ENCODE measurements at places on chromosomes 5 and 9.

DNA sequence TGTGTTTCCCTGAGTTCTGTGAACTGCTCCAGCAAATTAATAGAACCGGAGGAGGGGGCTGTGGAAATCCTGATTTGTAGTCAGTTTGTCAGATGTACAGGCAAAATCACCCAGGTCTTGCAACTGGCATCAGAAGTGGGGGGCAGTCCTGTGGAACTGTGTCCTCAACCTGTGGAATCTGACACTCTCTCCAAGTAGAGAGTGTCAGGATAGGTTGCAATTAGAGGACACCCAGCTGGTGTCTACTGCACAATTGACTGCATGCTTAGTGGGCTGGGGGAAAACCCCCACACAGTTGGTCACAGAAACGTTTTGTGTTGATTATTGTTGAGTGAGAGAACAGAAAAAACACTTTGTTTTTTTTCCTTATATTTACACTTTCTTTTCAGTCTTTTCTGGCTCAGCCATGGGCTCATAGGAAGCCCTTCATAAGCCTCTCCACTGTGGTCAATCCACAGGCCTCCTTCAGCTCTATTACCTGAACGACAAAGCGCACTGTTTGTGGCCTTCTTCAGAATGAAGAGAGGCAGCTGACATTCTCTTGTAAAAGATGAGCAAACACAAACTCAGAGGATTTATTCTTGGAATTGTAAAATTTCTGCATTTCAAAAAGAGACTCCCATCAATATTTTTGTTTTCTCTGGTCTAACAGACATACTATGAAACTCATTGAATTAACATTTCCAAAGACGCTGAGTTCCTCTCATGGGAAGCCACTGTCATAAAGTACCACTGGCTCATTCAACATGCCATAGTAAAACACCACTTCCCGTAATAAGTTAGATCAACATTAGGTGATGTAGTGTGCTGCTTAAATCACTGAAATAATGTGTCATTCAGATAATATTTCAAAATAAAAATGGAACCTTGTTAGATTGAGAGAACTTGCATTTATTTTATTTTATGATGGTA is 348.9 kb upstream of the RFX3 start:
- H3K4me3 ChIP-seq: no peak overlapping the region
- DNase-seq: no peak
- H3K36me3 ChIP-seq: no peaks in the 10 kb centered on the region
- H3K27me3 ChIP-seq: no peaks in the 10 kb centered on the region
- H3K27ac ChIP-seq: no peak overlapping the region

DNA sequence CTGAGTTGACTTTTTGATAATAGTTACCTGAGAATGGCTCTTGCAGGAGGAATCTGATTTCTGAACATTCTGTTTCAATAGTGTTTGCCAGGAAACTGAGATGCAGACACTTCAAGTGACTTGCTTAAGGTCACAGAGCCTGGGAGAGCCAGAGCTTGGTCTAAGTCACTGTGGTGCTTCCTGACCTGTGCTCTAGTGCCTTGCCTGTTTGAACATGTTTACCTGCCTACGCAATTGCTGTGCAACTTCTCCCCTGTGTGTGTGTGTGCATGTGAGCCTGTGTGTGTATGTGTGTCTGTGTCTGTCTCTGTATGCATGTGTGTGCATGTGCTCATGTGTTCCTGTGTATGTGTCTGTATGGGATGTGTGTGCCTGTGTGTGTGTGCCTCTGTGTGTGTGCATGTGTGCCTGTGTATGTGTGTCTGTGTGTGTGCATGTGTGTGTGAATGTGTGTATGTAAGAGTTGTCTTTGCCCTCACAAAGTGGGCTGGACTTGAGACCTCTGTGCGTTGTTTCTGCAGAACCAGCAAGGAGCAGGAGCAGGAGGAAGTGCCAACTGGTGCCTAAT is 185.8 kb downstream of the GADD45G start:
- DNase-seq: no peak
- H3K4me1 ChIP-seq: peaks cover 2% of the 10 kb centered on the region
- no peak overlapping the region for H3K4me3 ChIP-seq
- no peaks in the 10 kb centered on the region for H3K36me3 ChIP-seq
- no peak overlapping the region for H3K27ac ChIP-seq

DNA sequence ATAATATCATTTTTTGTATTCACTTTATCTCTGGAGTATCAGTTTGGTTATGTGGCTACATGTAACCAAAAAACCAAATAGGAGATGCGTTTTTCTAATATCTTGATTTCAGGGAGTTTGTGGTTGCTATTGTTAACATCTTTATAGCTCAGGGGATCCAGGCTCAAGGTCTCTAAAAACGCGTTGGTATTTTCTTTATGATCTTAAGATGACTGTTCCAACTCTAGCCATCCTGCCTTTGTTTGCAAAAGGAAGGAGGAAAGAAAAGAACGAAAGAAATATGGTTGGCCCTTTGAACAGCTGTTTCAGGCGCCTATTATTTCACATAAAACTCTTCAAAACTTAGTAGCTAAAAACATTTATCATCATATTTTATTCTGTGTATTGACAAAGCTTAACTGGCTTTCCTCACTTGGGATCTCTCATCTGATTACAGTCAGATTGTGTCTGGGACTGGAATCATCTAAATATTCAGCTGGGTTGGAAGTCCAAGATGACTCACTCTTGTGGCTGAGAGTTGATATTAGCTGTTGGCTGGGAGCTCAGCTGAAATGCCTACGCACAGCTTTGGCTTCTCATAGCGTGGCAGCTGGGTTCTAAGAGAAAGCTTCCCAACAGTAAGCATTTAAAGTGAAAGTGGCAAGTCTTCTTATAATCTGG is 60.1 kb downstream of the FAM174A start:
- H3K27ac ChIP-seq: no peak overlapping the region
- H3K27me3 ChIP-seq: no peaks in the 10 kb centered on the region
- H3K4me3 ChIP-seq: no peak overlapping the region
- no peaks in the 10 kb centered on the region for H3K36me3 ChIP-seq
- no peak for DNase-seq

DNA sequence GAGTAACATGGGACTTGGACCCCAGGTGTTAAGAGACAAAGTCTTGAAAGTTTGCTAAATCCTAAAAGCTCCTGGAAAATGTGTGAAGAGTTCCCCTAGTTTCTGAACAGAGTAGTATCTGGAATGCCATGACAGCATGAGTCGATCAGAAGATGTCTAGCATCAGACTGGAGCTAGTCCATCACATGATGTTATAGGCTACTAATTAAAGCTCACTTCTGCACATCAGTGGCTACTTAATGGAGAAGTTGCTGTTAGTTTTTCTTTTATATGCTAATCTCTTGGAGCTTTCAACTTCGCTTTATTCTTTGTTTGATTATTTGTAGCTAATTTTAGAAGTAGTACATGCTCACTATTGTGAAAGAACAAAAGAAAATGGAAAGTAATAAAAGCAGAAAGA is 471.3 kb upstream of the KLF4 start:
- no peak for DNase-seq
- no peak overlapping the region for H3K27ac ChIP-seq
- no peaks in the 10 kb centered on the region for H3K4me1 ChIP-seq

GRCh38 chr5:56734091-56734694 is 81.2 kb upstream of the MAP3K1 start:
- H3K4me1 ChIP-seq: peaks cover 32% of the 10 kb centered on the region
- no peak overlapping the region for H3K4me3 ChIP-seq
- H3K27ac ChIP-seq: no peak overlapping the region

DNA sequence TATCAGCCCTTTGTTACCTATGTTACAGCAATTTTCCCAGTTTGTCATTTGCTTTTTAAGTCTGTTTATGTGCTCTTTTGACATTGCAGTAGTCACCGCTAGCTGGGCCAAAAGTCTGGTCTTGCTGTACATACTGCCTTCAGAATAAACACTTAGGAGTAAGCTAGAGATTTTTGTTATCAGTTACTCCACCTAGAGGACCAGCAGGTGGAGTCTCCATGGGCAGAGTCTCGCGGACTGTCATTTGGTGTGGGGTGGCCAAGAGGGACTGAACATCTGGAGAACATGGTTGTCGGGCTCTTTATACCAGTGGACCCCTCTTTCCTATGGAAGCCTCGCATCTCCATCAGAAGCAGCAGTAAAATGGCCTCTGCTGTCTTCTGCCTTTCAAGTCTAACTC is 10.8 kb upstream of the MGAT1 start:
- H3K36me3 ChIP-seq: peaks cover 5% of the 10 kb centered on the region
- H3K27me3 ChIP-seq: no peaks in the 10 kb centered on the region
- peaks cover 54% of the 10 kb centered on the region for H3K4me1 ChIP-seq
- H3K4me3 ChIP-seq: no peak overlapping the region

DNA sequence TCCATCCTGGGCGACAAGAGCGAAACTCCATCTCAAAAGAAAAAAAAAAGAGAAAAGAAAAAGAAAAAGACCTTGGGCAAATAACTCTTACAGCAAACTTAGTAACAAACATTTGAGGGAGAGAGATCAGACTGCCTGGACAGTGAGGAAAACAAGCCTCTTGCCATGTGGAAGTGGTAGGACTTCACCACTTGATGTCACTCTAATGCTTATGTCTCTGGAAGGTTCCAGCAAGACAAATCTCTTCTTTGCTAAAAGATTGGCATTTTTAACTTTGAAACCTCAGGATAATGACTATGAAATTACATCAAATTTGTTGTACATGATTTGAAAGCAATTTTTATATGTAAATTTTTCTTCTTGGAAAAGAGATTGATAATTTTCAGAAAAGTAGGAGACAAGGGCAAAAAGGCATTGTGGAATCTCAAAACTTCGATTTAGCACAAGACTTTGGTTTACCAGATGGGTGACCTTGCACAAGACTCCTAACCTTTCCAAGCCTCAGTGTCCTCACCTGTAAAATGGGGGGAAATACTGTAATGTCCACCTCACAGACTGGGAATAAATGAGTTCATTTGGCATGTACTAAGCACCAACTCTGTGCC is 5.4 kb downstream of the ACTL7B start:
- no peaks in the 10 kb centered on the region for H3K4me1 ChIP-seq
- H3K4me3 ChIP-seq: no peak overlapping the region
- no peak for DNase-seq
- H3K27me3 ChIP-seq: no peaks in the 10 kb centered on the region
- no peaks in the 10 kb centered on the region for H3K36me3 ChIP-seq

GRCh38 chr9:102032614-102033013 is 294.2 kb upstream of the GRIN3A start:
- no peaks in the 10 kb centered on the region for H3K4me1 ChIP-seq
- no peaks in the 10 kb centered on the region for H3K36me3 ChIP-seq
- no peaks in the 10 kb centered on the region for H3K27me3 ChIP-seq
- no peak for DNase-seq

- no peak for DNase-seq
- no peaks in the 10 kb centered on the region for H3K27me3 ChIP-seq
- H3K4me3 ChIP-seq: no peak overlapping the region
- no peaks in the 10 kb centered on the region for H3K4me1 ChIP-seq
- H3K27ac ChIP-seq: no peak overlapping the region
Observed at GRCh38 chr5:162119801-162120200, 52.2 kb downstream of the GABRG2 start.

DNA sequence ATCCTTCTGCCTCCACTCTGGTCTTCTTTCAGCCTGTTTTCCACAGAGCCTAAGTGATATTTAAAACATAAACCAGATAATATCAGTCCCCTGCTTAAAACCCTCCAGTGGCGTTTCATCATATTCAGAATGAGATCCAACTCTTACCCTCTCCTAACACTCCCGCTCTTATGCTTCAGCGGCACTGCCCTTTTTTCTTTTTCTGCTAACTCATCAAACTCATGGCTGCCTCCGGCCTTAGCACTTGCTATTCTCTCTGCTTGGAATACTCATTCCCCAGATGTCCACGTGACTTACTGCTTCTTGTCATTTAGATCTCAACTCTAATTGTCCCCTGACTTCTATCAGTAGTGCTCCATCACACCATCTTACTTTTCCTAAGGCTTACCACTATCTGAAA is 73.6 kb downstream of the PIP5K1B start:
- H3K36me3 ChIP-seq: no peaks in the 10 kb centered on the region
- H3K27ac ChIP-seq: no peak overlapping the region
- peaks cover 7% of the 10 kb centered on the region for H3K4me1 ChIP-seq

- H3K27me3 ChIP-seq: no peaks in the 10 kb centered on the region
- H3K4me1 ChIP-seq: peaks cover 79% of the 10 kb centered on the region
- H3K36me3 ChIP-seq: peaks cover 77% of the 10 kb centered on the region
- peak overlapping the region; percentile 56 for H3K27ac ChIP-seq
- no peak for DNase-seq
Observed at GRCh38 chr9:99137225-99137624, 32.3 kb downstream of the TGFBR1 start.

DNA sequence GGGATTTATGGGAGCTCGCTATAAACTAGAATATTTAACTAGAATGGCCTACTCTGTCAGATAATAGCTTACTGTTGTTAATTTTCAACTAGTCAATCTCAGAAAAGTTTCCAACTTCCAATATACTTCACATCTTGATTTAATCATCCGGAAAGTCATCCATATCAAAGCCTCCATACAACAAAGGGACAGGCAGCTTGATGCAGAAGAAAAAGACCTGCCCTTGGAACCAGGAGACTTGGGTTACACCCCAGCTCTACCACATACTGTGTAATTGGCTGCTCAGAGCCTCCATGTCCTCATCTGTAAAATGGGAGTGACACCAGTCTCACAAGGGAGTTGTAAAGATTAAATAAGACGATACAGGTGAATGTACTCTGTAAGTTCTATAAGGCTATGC is 1.9 kb downstream of the PTPN3 start:
- H3K4me3 ChIP-seq: no peak overlapping the region
- H3K4me1 ChIP-seq: no peaks in the 10 kb centered on the region
- peaks cover 7% of the 10 kb centered on the region for H3K36me3 ChIP-seq
- DNase-seq: no peak

- H3K36me3 ChIP-seq: no peaks in the 10 kb centered on the region
- H3K27me3 ChIP-seq: no peaks in the 10 kb centered on the region
- H3K27ac ChIP-seq: no peak overlapping the region
- H3K4me1 ChIP-seq: no peaks in the 10 kb centered on the region
Observed at GRCh38 chr5:115033861-115034260, 135.8 kb downstream of the TRIM36 start.

DNA sequence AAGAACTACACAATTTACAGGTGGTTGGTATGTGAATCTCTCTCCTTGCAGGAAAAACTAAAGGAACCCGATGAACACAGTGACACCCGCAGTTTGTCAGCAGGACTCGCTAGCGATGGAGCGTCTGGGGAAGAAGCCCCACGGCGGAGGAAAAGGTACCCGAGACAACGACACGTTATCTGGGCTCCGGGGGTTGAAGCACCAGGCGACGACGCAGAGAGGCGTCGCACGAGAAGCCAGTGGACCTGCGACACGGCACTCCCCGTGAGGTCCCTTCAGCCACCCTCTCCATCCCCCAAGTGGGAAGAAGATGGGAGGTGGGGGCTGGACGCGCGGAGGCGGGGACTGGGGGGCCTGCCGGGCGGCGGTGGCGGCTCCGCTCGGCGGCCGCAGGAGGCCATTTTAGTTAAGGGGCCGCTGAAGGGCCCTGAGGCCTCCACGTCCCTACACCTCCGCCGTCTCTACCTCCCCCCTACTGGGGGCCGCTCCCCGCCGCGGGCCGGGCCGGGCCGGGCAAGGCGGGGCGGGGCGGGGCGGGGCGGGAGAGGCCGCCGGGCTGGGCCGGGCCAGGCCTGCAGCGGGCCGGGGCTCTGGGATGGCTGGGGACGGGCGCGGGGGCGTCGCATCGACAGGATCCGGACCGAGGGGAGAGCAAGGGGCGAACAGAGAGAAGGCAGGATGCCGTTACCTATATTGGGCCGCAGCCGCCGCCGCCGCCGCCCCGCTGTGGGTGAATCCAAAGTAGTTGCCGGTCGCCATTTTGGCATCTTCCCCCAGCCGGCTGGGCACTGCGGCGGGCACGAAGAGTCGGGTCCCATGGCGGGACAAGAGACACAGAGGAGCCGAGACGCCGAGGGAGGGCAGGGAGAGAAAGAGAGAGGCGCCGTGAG is 754 bp downstream of the ZFR start:
- peaks cover 25% of the 10 kb centered on the region for H3K36me3 ChIP-seq
- peak; percentile 67 for DNase-seq
- peaks cover 31% of the 10 kb centered on the region for H3K4me1 ChIP-seq
- peak overlapping the region; percentile 91 for H3K4me3 ChIP-seq
- H3K27ac ChIP-seq: peak overlapping the region; percentile 93

Measured in activated CD8-positive, alpha-beta T cell treated with anti-CD3 and anti-CD28 coated beads, Interleukin-2, amount 10 ng/mL, durations not matched to agents 7 days and 5 days (primary cell).